ENCODE measurements at places on chromosomes 12 and 14.

GRCh38 chr12:79329933-79330332 lies 360.8 kb downstream of the PAWR start:
- no peak for DNase-seq

GRCh38 chr14:90381999-90382451 lies 14.8 kb upstream of the CALM1 start:
- DNase-seq = no peak

DNA sequence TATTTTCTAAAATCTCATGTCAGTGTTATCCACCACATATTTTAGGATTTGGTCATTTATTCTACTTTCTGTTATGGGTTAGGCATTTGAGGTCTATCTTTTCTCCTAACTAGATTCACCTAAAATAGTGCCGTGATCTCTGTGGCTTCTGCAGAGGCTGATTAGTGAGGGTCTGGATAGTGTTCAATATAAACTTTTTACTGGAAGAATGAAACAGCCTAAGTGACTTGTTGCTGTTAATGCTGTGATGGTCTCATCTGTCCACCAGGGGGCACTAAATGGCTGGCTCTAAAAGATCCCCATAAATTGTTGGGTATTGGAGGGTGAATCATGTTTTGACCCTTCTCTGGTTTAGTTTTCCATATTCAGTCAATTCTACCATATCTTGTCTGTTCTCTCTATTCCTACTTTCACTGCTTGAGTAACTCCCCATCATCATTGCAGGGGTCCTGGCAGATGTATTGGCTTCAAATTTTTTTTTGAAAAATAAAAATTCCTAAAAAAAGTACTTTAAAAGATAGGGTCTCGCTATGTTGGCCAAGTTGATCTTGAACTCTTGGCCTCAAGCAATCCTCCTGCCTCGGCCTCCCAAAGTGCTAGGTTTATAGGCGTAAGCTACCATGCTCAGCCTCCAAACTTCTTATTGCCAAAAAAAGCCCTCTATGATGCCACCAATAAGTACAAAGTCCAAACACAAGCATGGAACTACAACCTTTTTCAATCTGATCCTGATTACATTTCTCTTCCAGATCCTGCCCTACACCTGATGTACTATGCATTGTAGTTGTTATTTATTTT lies 6.9 kb downstream of the PABPN1 start:
- peak; percentile 50 for DNase-seq

GRCh38 chr14:104283197-104284106 lies 145.1 kb downstream of the KIF26A start:
- no peak for DNase-seq

GRCh38 chr12:8914716-8915526 lies 612 bp downstream of the PHC1 start:
- DNase-seq = peak; percentile 53
